GM12892 (cell line): ENCODE measurements at places on chromosomes 12 and 14.
A peak's percentile ranks its signal among the peaks of the same experiment; 100 is the strongest.

- DNase-seq = no peak
Measured at GRCh38 chr14:89284333-89285058, 132.5 kb downstream of the FOXN3 start.

DNA sequence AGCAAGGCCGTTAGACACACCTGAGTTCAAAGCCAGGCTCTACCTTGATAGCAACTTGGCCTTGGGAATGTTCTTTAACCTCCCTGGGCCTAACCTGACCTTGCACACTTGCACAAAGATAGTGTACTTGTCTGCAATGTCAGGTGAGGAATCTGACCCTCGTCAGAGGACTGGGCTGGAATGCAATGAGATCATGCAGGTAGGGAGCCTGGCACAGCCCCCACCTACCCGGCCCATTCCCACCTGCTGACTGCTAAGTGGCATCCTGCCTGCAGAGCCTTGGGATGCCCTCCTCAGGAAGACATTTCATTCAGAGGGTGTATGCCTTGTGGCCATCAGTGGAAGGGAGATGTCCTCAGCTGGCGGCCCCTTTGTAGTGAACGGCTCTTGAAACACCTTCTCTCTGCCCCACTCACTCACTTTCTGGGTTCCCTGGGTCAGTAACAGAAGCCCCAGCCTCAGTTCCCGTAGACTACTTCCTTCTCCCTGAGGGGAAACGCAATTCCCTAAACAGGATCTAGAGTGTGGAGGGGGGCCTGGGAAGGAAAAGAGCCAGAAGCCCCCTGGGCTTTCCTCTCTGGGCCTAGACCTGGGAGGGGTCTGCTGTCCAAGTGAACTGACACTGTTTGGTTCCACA lies 68.0 kb upstream of the DICER1 start:
- no peak for DNase-seq

GRCh38 chr12:29208060-29208459 lies 59.0 kb downstream of the FAR2 start:
- DNase-seq = no peak

DNA sequence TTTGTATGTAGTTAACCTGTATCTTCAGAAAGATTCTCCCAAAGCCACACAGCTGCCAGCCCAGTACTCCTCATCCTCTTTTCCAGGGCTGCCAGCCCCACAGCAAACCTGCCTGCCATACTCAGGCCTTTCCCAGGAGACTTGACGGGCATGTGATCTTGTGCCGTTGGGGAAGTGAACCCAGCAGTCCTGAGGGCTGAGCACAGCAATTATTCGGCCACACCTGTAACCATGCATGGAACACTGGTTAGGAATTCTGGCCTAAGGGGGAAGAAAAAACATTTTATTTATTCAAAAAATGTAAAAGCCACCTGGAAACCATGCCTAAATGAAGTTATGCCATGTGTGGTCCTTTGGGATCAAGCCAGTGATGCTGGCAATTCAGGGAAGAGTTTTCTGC lies 145.3 kb downstream of the GRIN2B start:
- DNase-seq = no peak

DNA sequence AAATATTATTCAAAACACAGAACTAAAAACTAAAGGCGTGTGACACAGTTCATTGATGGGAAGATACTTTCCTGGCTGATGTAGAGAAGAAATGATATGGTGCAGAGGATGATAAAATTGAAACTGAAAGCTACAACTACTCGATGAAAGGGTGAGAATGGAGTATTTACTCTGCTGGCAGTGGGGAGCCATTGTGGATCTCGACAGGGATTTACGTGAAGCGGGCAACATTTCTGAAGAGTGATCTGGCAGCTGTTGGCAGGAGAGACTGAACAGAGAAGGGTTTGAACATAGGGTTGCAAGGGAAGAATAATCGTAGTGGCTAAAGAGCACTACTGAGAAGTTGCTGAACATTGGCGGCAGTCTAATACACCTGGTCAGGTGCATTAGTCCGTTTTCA lies 464.9 kb downstream of the PDZRN4 start:
- DNase-seq = no peak

DNA sequence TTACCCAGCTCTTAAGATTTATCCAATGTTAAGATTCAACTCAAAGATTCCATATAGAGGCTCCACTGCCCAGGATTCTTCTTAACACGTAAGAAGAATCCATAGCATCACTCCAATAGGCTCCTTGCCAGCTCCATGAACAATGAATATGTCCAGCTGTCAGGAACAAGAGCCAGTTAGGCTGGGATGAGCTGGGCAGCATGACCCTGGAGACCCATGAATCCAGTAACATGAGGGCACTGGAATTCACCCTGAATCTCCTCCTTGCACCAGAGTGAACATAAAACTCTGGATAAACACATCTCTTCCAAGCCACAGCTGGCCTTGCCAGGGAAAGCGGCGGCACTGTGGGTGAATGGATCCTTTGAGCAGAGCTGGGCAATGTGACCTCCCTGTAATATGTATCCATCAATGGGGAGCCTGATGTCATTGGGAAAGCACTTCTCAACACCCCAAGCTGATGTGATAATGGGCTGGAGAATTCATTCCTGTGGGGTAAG lies 24.4 kb upstream of the TC2N start:
- DNase-seq = no peak

DNA sequence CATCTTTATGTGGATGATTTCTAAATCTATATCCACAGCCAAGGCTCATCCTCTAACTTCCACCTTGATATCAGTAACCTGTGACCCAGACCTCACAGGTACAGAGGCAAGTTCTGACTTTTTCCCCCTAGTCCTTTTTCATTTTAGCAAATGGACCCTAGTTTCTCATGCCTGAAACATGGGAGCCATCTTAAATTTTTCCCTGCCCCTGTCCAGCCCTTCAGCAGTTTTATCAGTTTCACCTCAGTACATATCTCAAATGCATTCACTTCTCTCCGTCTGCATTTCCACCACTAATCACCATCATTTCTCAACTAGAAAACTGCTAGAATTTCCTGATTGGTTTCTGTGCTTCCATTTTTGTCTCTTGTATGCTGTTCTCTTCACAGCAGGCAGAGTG lies 79.3 kb downstream of the DIP2B start:
- no peak for DNase-seq

GRCh38 chr14:100649173-100649519 lies 61.9 kb upstream of the BEGAIN start:
- no peak for DNase-seq

- DNase-seq = peak; percentile 19
Measured at GRCh38 chr14:54776361-54777001, 126.1 kb downstream of the GCH1 start.

- no peak for DNase-seq
Measured at GRCh38 chr12:49789992-49790391, 38.2 kb downstream of the NCKAP5L start.

- DNase-seq = no peak
Measured at GRCh38 chr12:52063981-52064649, 5.7 kb upstream of the ATG101 start.

GRCh38 chr14:57085801-57086200 lies 182.9 kb downstream of the EXOC5 start:
- no peak for DNase-seq

GRCh38 chr12:102811110-102811737 lies 105.8 kb downstream of the PAH start:
- no peak for DNase-seq

DNA sequence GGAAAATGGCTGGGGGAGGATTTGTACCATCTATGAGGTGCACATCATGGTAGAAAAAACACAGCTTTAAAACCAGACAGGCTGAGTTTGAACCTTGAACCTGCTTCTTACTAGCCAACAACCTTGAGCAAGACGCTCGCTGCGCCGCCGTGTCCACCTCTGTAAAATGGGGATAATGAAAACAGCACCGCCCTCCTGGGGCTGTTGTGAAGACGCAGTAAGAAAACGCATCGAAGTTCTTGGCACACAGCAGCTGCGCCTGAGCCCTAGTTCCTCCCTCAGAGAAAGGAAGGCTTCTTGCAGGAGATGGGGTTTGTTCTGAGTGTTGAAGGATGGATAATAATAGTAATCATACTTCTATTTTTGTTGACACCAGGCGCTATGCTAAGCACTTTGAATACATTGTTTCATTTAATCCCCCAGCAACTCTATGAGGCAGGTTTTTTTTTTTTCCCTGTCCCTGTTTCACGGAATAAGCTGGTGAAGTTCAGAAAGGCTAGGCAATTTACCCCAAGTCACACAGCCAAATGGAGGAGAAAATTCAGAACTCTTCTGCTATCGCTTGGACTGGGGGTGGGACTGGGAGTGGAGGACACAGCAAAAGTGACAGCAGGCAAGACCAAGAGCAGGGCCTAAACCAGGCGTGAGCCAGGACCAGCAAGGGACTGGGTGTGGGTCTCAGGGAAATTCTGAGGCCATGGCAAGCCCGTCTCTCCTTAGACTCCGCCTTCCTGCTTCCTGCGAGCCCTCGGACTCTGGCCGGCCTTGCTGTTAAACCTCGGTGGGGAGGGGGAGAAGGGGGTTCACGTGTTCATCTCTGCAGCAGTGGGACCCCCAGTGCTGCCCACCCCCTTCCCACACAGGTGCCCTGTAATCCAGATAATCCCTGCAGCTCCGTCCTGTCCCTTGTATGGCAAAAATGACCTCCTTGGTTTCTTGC lies 97.5 kb downstream of the LRRC74A start:
- no peak for DNase-seq

DNA sequence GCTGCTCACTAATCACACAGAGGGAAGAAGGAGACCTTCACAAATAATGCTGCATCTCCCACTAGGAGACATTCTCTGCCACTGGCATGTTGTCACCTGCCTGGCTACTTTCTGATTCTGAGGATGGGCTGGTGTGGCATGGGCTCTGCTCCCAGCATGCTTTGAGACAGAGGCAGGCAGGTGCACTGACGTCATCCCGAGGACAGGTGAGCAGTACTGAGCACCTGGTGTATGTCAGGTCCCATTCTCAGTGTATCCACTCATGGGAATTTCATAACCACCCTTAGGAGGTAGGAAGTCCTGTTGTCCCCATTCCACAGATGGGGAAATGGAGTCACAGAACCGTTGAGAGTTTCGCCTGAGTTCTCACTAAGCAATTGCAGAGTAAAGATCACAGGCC lies 597.9 kb downstream of the VRK1 start:
- no peak for DNase-seq

DNA sequence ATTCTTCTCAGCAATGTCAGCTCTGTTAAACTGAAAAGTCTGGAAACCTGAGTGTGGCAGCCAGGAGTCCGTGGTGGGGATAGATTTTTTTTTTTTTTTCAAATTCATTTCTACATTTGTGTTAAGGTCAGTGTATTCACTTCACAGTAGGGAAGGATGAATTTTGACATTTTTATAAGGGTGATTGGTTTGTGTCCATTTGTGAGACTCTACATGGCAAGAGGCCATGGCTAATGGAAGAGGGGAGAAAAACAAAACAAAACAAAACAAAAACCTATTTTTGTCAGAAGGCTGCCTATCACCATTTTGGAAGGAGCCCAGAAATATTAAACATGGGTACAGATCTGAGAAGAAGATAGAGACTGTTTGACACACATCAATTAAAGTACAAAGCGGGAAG lies 176.1 kb downstream of the RMST start:
- no peak for DNase-seq

- no peak for DNase-seq
Measured at GRCh38 chr12:45498645-45499044, 230.9 kb upstream of the ARID2 start.

DNA sequence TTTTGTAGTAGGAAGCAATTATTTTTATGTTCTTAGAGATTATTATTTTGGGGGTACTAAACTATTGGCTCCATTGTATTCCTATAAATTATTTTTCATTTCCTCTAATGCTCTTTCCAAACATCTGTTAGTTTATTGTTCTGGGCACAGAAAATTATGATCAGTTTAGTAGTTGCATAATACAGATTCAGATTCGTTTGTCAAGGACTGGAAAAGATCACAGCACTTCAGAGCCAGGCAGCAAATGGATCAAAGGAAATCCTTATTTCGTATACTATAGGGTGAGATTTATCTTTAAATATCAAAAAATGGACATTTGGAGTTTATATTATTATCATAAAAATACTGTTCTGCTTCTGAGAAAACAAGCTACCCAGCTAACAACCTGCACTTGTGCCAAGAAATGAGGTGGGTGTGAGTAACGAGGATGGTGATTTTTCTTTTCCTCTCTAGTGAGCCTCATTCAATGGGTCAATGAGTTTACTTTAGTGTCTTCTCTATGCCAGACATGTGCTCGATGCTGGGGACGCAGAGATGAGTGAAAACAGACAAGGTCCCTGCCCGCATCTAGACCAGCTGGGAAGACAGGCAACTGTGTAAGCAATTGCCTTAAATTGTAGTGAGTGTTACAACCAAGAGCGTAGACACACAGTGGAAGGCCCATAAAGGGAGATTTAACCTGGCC lies 208.6 kb upstream of the PLXNC1 start:
- no peak for DNase-seq

DNA sequence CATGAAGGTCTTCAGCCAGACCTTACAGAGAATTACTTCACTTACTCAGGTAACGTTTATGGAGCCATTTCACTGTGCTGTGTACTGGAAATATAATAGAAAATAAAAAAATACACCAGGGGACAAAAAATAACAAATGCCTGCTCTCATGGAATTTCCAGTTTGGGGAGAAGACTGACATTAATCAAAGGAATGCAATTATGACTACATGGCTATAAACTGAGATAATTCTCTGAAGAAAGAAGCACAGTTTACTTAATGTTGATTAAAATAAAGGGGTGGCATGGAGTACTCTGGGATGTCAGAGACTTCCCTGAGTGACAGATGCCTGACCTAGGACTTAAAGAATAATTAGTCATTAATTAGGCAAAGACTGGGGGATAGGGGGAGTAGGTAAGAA lies 59.0 kb downstream of the DENND5B start:
- DNase-seq = no peak

GRCh38 chr14:23051141-23052057 lies 5.9 kb downstream of the CDH24 start:
- DNase-seq = no peak

- no peak for DNase-seq
Measured at GRCh38 chr12:104063712-104064030, 660 bp upstream of the HCFC2 start.

DNA sequence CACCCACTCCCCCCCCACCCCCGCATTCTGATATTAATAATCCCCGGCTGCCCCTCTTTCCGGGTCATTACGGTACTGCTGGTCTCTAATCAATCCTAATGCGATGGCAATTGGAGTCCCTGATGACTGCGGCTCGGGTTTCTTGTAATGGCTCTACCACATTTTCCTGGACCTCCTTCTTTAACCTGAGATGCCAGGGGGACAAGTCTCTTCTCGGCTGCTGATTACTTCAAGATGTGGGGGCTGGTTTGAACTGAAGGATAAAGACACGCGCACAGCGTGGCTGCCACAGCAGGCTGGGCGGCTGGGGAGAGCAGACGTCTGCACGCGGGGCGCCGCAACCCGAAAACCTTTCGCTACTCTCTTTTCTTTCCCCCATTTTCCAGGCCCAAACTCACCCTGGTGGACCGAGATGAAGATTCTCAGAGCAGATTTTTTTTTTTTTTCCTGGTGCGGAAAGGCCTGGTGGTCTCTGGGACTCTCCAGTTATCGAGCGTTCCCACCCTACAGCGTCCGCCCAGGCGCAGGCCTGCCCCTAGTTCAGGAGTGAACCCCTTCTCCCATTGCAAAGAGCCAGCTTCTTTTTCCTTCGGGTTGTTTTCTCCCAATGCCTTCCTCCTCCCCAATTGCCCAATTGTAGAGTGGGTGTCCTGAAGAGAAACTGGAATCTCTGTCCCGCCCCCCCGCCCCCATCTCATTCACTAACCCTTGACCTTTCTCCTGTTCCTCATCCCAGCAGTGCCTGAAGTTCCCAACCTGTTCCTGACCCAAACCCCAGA lies 6.0 kb upstream of the SIX1 start:
- no peak for DNase-seq
